ENCODE measurements at places on chromosomes 2 and 18.

DNA sequence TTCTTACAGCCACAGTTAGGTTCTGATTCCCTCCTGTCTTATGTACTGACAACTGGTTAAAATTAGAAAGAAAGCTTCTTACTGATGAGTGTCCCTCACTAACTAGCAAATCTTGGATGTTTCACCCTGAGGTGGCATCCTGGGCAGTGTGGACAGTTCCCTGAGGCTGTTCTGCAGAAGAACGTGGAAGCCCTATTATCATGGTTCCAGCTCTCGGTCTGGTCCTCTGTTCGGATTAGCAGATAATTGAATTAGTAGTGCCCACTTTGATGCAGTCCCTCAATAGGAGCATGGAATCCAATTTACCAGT, 381.7 kb upstream of the NT5C1B start:
- DNase-seq, result no peak

GRCh38 chr2:1606421-1607235, 137.7 kb downstream of the PXDN start:
- no peak for DNase-seq

- no peak for DNase-seq
Measured at GRCh38 chr18:41789001-41789400, 166.0 kb upstream of the PIK3C3 start.

DNA sequence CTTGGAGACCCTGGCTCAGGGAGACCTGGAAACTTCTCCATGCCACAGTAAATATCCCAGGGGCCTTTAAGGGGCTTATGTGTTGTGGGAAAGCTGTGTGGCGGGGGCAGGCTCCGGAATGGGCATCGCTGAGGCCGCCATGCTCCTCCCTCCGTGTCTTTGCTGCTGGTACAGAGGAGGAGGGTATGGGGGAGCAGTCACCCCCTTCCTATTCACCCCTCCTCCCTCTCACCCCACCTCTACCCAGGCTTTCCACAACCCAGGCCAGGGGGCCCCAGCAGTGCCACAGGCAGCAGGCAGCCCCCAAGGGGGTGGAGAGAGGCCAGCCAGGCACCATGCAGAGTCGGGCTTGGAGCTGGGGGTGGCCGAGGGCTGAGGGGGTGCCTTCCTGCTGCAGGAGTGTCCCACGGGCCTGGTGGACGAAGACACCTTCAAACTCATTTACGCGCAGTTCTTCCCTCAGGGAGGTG, 28.0 kb upstream of the FAHD2A start:
- DNase-seq, result no peak

GRCh38 chr2:45879406-45879805, 227.9 kb downstream of the PRKCE start:
- DNase-seq, result no peak

DNA sequence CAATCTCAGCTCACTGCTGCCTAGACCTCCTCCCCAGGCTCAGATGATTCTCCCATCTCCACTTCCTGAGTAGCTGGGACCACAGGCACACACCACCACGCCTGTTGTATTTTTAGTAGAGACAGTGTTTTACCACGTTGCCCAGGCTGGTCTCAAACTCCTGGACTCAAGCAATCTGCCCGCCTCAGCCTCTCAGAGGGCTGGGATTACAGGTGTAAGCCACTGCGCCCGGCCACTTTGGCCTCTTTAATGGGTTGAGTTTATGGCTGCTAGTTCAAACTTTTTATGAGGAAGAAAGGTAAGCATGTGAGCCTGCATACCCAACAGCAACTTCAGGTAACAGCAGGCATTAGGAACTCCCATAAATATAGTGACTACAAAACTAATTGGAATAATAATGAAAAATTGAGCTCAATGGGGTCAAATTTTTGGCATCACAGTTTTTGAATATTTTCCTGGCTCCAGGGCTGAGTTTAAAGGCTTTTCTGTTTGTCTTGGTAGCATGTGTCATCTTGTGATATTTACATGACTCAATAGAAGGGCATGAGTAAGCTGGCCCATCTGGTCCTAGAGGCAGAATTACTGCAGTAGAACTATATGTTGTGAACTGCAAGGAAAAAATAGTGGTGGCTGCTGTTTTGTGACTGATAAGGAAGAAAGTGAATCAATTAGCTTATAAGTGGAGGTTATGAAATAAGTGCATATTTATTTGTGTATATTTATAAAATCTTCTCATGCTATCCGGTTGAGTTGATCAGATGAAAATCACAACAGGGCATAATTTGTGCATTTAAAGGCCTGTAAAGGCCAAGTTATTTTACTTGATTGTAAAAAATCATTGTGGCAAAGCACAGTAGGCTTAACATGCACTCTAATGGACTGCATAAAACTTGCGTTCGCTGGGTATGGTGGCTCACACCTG, 24.8 kb downstream of the GALM start:
- DNase-seq, result peak; percentile 67

DNA sequence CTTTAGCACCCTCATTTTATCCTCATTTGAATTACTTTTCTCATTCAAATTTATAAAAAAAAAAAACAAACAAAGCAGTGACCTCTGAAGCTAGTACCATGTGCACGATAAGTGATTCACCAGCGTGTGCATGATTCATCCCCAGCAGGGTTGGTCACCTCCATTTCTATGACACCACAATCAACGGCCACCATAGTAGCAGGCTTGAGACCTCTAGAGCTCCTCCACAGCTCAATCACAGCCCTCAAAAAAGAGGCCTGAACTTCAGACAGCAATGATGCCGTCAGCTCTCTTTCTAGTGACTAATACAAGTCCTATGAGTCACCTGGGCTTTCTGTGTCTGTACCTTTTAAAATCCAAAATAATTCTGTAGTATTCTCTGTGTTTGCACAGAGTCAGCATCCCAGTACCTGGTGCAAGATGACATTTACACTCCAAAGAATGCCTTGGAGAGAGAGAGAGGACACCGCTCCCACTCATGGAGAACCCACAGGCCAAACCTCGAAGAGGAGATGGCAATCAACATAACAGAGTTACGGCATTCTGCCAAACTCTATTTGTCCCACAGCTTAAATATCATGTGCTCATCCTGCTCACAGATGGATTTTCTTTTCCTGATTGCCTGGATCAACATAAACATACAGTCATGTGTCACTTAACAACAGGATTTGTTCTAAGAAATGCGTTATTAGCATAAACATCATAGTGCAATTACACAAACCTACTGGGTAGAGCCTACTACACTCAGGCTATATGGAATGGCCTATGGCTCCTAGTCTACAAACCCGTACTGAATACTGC, 58.7 kb downstream of the L3MBTL4 start:
- no peak for DNase-seq

- DNase-seq, result no peak
Measured at GRCh38 chr2:27216416-27217137, 592 bp upstream of the CAD start.

DNA sequence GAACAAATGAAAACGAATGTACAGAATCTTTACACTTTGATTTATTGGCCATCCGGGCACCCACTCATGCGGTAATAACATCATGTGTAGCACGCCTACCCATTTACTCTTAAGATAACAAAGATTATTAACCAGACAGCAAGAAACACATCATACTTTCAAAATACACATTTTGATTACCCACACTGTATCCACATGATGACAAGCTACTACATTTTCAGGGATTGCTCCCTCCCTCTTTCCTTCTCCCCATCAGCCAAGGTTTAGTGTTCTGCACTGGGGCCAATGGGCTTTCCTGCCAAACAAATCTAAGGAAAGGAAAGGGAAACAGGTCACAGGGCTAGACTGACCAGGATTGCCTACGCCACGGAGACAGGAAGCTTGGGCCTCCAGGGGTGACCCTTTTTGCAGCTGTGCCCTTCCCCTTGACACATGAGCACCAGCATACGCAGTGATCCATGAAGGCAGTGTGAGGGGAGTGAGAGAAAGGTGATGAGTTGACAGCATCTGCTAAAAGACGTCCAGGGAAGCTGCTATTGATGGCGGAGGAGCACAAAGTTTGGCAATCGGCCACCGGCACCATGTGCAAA, 76.5 kb downstream of the ZNF521 start:
- no peak for DNase-seq

DNA sequence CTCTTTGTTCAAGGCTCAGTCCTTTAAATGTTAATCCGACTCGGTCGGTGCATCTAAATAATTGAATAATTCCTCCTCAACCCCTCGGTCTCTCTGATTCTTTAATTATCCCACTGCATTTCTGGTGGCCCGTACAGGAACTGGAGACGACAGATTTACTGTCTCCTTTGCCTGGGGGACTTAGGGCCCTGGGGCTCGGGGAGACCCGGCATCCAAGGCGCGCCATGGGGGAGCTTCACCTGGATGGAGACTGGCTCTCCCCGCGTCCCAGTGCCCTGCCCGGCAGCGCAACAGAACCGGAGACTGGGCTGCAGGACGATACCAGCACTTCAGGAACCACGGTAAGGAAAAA, 47.7 kb upstream of the SELENOI start:
- no peak for DNase-seq

DNA sequence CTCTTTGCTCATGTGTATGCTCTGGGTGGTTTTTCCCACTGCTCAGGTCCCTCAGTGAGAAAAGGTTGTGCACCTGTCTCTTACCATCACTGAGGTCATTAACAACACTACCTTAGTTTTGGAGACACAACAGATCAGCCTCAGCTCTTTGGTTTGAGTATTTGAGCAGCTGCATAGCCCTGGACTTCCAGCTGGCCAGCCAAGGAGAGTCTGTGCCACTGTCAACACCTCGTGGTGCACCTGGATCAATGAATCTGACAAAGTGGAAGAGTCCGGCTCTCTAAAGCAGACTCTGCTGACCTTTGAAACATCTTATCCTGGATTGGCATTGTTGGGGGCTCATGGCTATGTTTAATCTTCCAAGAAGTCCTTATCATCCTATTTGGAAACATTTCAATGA, 30.0 kb downstream of the SERPINB8 start:
- DNase-seq, result no peak

- no peak for DNase-seq
Measured at GRCh38 chr2:47072018-47072691, 83.0 kb downstream of the STPG4 start.

DNA sequence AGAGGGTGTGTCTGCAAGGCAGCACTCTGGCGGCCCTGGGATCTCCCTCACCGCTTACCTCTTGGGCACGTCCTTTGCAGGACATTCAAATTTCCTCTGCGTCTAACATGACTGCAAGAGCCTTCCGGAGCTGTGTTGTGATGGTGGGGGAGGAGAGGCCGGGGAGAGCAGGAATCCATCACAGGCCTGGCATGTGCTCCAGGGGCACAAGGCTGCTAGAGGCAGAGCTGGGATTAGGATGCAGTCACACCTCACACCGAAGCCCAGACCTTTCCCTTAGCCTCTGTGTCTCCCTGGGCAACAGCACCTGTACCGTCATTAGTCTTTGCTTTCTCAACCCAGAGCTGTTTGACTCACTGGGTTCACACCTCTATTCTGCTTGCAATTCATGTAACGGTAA, 111.3 kb downstream of the CMPK2 start:
- DNase-seq, result no peak

- DNase-seq, result no peak
Measured at GRCh38 chr2:180739070-180739469, 241.3 kb upstream of the UBE2E3 start.
